ENCODE measurements at places on chromosomes 1 and 21. TPM values are rescaled to one million over a fixed set of nuclear protein-coding genes. Genes with fewer than 3 reads are reported as not detected.

DNA sequence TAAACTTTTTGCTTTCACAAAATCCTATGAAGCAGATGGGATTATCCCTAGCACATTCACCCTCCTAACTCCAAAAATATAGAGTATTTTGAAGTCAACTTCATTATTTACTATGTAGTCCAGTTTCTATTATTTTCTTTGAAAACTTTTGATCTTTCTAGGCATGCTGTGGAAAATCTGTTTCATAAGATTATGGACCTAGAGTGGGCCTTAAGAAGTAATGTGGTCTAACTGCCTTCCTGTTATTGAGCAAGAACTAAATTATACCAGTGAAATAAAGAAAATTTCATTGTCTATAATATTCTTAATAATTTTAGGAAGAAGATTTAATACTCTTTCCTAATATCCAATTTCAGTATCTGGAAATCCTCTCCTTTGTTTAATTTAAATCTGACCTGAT is 58.1 kb downstream of the PRKACB start:
- H3K4me3 ChIP-seq, result no peak overlapping the region
- no peak for DNase-seq
- no peaks in the 10 kb centered on the region for H3K27me3 ChIP-seq

- DNase-seq, result no peak
- H3K4me1 ChIP-seq, result no peaks in the 10 kb centered on the region
- H3K4me3 ChIP-seq, result no peak overlapping the region
- H3K27me3 ChIP-seq, result no peaks in the 10 kb centered on the region
Observed at GRCh38 chr1:11729498-11730428, 6.2 kb upstream of the AGTRAP start.

GRCh38 chr1:9269078-9269501 is 23.6 kb upstream of the SPSB1 start:
- H3K27ac ChIP-seq, result no peak overlapping the region
- no peaks in the 10 kb centered on the region for H3K27me3 ChIP-seq
- DNase-seq, result no peak
- H3K4me3 ChIP-seq, result no peak overlapping the region
- H3K36me3 ChIP-seq, result no peaks in the 10 kb centered on the region

- H3K36me3 ChIP-seq, result no peaks in the 10 kb centered on the region
- DNase-seq, result no peak
- no peaks in the 10 kb centered on the region for H3K4me1 ChIP-seq
- no peak overlapping the region for H3K4me3 ChIP-seq
- no peaks in the 10 kb centered on the region for H3K27me3 ChIP-seq
- no peak overlapping the region for H3K27ac ChIP-seq
Observed at GRCh38 chr1:184802354-184803179, 47.9 kb upstream of the EDEM3 start.

GRCh38 chr21:43193651-43194302 is 25.0 kb downstream of the CRYAA start:
- DNase-seq, result peak; percentile 87
- no peaks in the 10 kb centered on the region for H3K27me3 ChIP-seq
- H3K4me3 ChIP-seq, result no peak overlapping the region

SPTA1 gene
- not detected for polyA plus RNA-seq

SLAMF7 gene
- polyA plus RNA-seq, result 0.65 TPM

OR2G6 gene
- polyA plus RNA-seq, result 0.09 TPM

Data from kidney (tissue), 22 donors.